G401 (cell line): ENCODE measurements at places on chromosomes 12 and 14. TPM values are rescaled to one million over a fixed set of nuclear protein-coding genes. Genes with fewer than 3 reads are reported as not detected.

IKZF4 gene
- 0.54 and 4.4 TPM in 2 replicates for total RNA-seq

HOXC4 gene
- 2.5 and 3.9 TPM in 2 replicates for total RNA-seq

LRP1 gene
- total RNA-seq, result 19.3 and 25.1 TPM in 2 replicates

CS gene
- total RNA-seq, result 56.9 and 64.5 TPM in 2 replicates

DDX55 gene
- total RNA-seq, result 26.8 and 29.3 TPM in 2 replicates

ADAM20 gene
- total RNA-seq, result not detected in 2 replicates

OR11H6 gene
- total RNA-seq, result not detected in 2 replicates

OAS2 gene
- not detected in 2 replicates for total RNA-seq

TPPP2 gene
- not detected in 2 replicates for total RNA-seq

BHLHE41 gene
- total RNA-seq, result 1.4 and 2.8 TPM in 2 replicates

CATSPERB gene
- total RNA-seq, result not detected in 2 replicates

A2ML1 gene
- not detected in 2 replicates for total RNA-seq

FOXA1 gene
- total RNA-seq, result not detected in 2 replicates
